GM04503 (cell line): ENCODE measurements at places on chromosomes 11 and 22.

- no peak for DNase-seq
Observed at GRCh38 chr11:71203681-71204080, 48.7 kb downstream of the SHANK2 start.

DNA sequence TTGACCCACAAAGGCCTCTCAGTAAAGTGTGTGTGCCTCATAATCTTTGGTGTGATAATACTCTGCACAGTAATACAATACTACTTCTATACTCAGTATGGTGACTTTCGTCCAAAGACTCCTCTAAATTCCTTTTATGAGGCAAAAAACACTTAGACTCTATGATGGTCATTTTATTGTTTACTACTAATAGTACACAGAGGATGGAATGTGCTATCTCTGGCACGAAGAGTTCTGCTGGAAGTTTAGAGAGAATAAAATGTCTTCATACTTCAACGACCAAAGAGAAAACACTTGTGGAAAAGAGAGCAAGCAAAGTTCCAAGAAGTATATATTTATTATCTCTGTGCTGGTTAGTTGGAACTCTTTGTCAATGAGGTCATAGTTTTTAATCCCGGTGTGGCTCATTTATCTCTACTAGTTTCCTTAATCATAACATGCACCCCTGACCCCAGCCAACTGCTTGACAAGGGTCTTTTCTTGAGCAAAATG is 7.5 kb upstream of the CSTF3 start:
- DNase-seq, result no peak

- DNase-seq, result no peak
Observed at GRCh38 chr11:84799112-84799511, 828.0 kb downstream of the DLG2 start.

DNA sequence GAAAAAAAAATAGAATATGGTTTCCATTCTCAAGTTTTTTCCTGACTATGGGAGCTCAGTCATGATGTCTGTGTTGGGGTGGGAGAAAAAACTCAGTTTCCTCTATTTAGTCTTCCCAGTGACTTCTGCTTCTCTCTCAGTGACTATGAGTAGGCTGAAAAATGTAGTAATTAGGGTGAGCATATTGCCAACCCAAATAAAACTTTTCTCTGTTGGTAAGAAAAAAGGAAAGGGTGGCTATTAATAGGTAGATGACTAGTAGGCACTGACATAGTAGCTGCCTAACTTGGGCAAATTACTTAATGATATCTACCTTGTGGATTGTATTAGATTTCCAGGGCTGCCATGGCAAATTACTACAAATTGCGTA is 34.2 kb upstream of the BIRC3 start:
- peak; percentile 42 for DNase-seq

DNA sequence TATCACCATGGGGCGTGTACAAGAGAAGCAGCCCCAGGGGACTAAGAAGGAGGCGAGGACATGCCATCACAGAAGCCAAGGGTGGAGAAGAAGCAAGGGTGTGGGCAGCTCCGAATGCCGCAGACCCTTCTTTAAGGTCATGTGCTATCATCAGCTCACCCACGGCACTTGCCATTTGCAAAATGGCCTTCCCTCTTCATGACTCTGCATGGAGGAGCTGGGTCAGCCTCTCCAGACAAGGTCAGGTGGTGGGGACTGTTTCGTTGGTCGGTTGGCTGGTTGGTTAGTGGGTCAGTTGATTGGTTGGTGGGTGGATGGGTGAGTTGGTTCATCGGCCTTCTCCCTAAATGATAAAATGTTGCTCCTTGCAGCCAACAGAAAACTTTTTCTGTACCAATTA is 622.5 kb downstream of the TBC1D22A start:
- DNase-seq, result no peak

GRCh38 chr11:1412377-1413095 is 22.8 kb downstream of the BRSK2 start:
- no peak for DNase-seq

DNA sequence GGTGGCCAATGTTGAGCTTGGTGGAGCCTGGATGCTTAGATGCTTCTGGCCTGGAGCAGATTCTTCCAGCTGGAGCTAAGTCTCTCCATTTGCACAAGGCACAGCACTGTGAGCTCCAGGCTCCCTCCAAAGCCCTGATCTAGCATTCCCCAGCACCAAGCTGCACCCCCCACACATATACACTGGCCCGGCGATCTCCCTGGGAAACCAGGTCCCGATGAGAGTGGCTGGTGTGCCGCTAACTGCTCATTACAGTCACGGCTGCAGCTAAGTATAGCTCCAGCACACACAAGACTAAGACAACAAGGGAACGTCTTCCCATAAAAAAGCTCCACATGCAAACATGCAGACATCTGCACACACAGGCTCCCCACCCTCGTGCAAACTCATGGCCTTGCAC is 17.6 kb downstream of the KCNC1 start:
- no peak for DNase-seq

DNA sequence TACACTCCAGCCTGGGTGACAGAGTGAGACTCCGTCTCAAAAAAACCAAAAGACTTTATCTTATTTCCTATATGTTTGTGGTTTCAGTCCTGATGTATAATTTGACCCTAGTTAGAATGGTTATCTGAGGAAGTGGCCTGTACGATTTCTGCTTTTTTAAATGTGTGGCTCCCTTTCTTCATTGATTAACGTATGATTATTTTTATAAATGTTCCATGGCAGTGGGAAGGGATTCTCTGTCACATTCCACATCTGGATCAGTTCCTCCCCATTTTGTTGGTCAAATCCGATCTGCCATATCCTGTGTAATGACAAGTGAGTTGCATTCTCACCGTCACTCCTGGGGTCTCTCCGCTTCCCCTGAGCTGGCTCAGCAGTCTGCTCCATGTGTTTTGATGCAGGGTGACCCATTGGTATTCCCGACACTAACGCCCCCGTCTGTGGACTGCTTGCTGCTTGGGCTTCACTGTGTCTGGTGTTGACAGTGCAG is 20.3 kb downstream of the NEAT1 start:
- DNase-seq, result no peak

DNA sequence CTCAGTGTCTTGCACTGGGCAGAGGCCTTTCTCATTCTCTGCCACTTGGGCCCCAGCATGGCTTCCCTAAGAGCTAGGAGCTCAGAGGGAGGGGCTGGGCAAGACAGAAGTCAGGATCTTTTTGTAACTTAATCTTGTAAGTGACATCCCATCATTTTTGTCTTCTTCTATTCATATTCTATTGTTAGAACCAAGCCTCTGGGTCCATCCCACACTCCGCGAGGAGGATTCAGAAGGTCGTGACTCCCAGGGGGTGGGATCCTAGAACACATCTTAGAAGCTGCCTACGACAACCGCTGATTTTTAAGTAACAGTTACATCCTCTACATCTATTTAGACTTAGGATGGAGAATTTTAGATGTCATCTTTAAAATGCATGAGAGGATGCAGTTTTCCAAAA is 1.5 kb upstream of the IL17RA start:
- DNase-seq, result no peak

GRCh38 chr11:2362414-2362813 is 14.7 kb upstream of the CD81 start:
- no peak for DNase-seq

DNA sequence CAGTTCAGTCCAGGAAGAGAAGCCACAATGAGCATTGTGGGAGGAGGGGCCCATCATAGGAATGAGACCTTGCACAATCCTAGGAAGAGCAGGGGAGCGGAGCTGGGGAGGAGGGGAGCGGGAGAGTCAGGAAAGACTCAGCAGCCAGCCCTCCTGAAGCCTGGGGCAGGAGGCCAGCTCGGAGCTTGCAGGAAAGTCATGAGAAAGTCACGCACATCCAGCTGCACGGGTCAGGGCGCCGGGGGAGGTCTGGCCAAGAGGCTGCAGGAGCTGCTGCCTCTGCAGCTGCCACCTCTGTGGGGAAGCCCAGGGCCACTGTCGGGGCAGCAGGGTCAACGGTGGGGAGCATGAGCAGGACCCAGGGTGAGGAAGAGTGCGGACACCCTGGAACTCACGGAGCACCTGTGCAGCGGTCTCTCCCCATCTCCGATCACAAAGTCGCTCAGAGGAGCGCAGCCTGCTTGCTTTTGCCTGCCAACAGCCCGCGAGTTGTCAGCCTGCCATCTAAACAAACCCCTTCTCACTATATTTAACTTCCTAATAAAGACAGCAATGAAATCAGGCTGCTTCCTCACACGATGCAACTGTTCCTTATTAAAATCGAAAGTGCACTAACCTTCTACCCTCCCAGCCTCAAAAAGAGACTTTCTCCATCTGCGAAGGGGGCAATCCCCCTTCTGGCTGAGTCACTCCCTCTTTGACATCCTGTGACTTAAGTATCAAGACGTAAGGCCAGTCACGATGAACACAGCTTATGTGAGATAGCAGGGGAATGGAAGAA is 52.9 kb upstream of the RTL6 start:
- DNase-seq, result peak; percentile 91

GRCh38 chr22:38327805-38328204 is 10.6 kb upstream of the CSNK1E start:
- no peak for DNase-seq
